ENCODE measurements at places on chromosomes 13 and 19.

DNA sequence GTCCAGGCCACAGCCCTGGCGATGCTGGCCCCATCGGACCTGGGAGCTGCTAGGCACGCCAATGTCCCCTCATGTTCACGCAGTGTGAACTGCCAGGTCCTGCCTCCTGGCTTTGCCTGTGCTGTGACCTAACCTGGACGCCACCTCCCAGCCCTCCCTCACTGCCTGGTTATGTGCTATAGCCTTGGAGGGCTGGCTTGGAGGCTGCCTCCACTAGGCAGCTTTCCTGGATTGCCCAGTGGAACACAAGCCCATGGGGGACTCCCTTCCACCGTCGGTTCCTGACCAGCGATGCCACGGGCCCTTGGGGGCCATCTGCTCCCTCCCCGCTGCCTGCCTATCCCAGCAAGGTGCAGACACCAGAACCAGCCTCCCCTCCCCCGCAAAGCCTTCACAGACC, 15.2 kb upstream of the UQCR11 start:
- no peak for DNase-seq

DNA sequence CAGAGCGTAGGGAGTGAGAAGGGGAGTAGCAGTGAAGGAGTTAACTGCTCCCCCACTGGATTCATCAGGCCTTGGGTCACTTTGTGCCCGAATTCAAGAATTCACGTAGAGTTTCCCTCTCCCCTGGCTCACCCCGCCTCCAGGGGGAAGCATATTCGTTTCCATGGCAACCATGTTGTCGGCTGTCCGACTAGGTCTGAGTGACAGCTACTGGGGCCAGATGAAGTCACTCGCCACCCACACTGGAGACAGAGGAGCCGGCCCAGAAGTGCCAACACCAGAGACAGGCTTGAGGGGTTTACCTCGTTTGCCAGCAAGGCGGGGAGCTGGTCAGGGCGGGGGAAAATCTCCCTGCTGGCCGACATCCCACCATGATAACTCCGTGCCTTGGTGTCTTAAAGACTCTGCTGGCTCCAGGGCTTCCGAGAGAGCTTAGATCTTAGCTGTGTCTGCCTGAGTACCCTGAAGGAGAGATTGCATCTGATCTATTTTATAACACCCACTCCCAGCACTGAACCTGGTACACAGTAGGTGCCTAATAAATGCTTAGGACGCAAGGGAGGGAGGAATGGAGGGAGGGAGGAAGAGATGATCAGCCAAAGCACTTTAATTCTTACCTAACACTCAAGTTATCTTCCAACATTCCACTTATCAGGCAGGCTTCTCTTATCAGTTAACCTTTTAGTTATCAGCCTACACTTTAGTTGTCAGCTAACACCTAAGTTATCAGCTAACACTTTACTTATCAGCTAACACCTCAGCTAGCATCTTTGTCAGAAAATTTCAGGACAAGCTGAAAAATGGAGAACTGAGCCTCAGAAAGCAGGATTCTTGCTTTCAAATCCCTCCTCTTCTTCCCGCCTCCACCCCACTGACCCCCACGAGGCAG, 57.2 kb upstream of the ZNRF4 start:
- no peak for DNase-seq

DNA sequence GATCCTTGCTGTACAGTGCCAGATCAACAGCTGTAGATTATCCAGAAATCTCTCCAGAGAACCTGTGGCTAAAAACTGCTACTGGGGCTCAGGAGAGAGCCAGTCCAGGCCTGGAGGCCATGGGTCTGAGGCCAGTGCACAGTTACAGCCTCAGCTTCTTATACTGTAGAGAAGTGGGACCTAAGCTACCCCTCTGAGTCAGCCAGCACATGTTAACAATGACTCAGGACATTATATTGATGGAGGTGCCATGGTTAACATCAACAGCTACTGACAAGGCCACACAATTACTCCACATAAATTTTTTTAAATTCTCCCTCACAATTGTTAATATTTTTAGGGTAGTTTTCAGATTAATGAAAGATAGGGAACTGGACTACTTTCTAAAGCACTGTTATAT, 138.5 kb downstream of the RBM26 start:
- no peak for DNase-seq

DNA sequence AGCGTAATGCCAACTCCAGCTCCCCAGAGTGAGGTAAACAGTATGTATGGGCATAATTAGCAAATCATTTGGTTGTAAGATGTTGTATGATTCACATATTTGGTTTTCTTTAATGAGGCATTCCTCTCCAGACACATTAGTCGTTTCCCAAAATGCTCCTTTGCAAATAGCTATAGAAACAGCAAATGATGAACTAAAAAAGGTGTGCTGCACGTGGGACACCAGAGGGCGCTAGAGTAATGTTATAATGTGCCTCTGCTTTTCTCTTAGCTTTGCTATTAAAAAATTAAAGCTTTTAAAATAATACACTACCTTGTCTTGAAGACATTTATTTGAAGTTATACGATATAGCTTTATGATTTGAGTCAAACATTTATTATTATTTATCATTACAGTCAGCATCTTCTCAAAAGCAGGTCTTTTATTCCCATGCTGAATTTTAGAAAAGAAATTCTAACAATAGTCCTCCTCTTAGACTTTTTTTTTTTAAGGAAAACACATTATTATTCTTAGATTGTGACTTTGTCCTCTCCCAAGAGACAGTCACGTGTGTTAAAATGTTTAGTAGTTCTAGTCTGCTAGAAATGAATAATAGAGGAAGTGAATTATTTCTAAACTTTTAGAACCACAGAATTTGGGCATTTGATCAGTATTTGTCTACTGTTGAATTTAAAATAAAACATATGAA, 121.6 kb upstream of the FRY start:
- DNase-seq, result peak; percentile 14

- DNase-seq, result no peak
These were observed 24.2 kb upstream of the DACT3 start for GRCh38 chr19:46685189-46685588.

DNA sequence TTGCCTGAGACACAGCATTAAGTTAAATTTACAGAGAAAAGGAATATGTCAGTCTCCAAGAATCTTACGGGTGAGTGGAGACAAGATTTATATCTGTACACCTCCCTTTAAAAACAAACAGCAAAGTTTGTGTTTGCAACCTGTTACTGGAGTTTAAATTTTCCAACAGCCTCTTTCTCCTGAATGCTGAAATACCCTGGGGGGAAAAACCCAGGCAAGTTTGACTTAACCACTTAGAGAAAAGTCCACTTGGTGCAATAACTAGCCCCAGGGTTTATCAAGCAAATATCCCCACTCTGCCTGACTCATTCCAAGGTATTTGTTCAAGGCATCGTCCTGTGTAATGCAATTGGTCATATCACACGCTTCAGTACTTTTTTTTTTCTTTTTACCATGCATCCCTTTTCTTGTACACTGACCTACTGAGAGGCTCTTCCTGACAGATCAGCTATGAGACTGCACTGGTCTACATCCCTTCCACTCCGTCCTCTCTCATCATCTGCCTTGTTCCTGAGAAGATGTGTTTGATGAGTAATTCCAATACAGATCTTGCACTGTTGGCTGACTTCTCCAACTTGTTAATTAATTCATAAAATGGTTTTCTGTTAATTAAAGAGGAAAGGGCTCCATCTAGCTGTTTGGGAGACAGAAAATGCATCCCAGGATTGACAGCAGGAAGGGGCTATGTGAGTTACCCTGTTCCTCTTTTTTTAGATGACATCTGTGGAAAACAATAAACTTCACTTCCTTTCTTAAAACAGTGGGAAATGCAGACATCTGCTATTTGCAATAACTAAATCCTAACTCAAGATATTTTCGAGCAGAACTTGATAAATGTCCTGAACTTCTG, 212.5 kb upstream of the IRS2 start:
- DNase-seq, result no peak

- no peak for DNase-seq
These were observed 45.8 kb downstream of the TGDS start for GRCh38 chr13:94550062-94550738.
